ENCODE measurements at places on chromosomes 1 and 21. TPM values are rescaled to one million over a fixed set of nuclear protein-coding genes. Genes with fewer than 3 reads are reported as not detected.

DNA sequence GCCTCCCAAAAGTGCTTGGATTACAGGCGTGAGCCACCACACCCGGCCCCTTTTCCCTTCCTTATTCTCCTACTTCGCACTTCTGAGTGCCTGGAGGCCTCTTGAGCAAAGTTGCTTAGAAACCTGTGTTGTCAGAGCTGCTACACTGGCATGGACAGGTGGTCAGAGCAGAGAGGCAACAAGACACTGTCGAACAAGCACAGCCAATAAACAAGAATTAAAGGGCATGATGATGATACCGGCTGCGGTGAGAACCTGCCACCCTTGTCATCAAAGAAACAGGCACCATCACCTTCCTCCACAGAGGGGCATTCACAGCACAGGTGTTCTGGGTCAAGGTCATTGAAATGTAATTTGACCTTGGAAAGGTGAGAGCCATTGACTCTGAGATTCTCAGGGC lies 23.3 kb downstream of the STUM start:
- no peak for DNase-seq

DNA sequence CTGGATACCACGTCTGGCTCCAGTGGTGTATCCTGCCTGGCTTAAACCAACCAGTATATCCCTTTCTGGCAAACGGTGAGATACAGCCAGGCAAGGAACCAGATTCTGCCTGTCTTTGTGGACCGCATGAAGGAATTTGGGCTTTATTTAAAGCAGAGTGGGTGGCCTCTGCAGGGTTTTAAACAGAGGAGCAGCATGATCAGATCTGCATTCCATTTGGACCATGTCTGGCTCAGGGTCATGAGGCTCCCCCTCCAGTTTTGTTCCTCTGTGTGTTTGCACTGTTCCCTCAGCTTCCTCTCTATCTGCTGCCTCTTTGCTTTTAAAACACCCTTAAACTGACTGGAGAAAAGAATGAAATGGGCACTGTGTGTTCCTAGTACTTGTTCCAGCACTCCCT lies 195.0 kb downstream of the GIPC2 start:
- DNase-seq: no peak

GRCh38 chr1:197970771-197971170 lies 53.6 kb downstream of the LHX9 start:
- DNase-seq: no peak

DNA sequence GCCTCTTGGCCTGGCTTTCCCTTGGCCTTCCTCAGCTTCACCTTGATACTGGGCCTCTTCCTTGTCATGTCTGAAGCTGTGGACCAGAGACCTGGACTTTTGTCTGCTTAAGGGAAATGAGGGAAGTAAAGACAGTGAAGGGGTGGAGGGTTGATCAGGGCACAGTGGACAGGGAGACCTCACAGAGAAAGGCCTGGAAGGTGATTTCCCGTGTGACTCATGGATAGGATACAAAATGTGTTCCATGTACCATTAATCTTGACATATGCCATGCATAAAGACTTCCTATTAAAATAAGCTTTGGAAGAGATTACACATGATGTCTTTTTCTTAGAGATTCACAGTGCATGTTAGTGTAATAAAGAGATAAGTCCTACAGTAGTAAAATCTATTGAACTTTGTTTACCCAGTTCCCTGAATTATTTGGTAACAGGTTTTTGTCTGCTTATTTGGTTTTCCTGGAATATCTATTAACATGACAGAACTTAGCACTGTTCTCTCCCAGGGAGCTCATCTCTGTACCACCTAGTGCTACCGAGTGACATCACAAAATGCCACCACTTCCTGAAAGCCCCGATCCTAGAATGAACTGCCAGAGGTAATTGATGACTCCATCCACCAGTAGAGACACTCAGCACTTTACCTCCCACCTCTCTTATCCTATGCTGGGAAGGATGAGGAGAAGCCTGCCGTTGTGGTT lies 22.2 kb downstream of the UBE2T start:
- DNase-seq: no peak

GRCh38 chr1:106447466-106447865 lies 609.0 kb upstream of the PRMT6 start:
- no peak for DNase-seq

GRCh38 chr1:177922209-177922608 lies 47.6 kb downstream of the SEC16B start:
- no peak for DNase-seq

DNA sequence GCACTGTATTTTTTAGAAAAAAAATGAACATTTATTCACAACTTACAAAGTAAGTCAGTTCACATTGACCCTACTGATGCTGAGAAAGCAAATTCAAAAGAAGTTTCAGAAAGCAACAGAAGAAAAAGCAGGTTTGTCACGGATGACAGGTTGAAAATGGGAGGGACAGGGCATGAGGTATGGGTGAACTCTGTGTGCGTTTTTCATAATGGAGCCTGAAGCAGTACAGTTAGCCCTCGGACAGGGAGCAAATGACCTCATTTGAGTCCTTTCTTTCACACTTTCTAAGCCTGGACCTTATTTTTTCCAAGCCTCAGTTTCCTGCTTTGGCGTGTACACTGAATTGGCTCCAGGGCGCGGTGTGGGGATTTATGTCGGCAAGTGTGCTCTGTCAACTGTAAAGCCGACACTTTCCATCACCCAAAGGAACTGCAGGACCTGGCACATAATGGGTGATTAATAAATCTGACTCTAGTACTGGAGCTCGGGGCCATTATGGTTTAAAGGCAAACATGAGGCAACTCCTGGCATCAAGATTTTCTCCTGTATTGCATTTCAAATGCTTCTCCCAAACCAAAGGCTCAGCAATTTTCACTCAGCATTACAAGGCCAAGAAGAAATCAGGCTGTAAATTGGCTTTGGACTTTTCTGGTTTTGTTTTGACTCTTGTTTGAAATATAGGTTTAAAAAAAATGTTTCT lies 345.5 kb upstream of the DUSP10 start:
- DNase-seq: no peak

DNA sequence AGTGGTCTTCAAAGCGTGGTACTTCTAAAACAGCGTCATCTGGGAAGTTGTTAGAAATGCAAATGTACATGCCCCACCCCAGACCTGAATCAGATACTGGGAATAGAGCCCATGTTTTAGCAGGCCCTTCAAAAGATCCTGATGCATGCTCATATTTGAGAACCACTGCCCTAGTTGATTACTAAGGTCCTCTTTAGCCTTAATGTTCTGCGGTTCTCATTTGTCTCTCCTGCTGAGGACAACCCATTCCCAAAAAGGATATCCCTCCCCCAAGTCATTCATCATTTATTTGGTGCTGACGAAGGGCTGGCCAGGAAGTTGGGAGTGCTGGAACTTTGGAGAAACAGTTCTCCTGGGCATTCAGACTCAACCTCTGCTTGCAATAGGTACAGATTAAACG lies 92.4 kb upstream of the RALGPS2 start:
- no peak for DNase-seq

GRCh38 chr1:67175530-67176087 lies 9.4 kb downstream of the IL23R start:
- DNase-seq: no peak

Gene FAM43B
- total RNA-seq: 6.1 TPM

Gene FAM72D
- 22.8 TPM for total RNA-seq

Gene NBPF20
- total RNA-seq: 0.21 TPM

Gene KCNA3
- 0.59 TPM for total RNA-seq

All from H7 (cell line).